ENCODE measurements at places on chromosomes 5 and 9.

DNA sequence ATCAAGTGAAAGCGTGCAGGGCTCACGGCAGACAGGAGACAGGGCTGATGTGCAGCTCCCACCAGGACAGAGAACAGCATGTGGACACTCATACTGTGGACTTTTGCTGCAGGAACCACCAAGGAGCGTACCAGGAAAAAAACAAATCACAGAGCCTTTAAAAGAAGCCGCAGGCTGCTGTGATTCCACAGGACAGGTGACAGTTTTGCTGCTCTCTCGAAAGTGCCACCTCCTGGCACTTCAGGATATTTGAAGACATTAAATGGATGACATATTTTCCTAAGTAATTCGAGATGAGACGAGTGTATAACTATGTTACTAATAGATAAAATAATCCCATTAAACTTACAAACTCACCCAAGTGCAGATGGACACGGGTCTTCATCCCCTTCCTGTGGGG is 29.3 kb downstream of the ZDHHC11 start:
- DNase-seq: no peak

- no peak for DNase-seq
These were observed 212.1 kb upstream of the NUDT12 start for GRCh38 chr5:103774721-103775120.

- DNase-seq: no peak
These were observed 5.8 kb upstream of the PSMB7 start for GRCh38 chr9:124420991-124421543.

DNA sequence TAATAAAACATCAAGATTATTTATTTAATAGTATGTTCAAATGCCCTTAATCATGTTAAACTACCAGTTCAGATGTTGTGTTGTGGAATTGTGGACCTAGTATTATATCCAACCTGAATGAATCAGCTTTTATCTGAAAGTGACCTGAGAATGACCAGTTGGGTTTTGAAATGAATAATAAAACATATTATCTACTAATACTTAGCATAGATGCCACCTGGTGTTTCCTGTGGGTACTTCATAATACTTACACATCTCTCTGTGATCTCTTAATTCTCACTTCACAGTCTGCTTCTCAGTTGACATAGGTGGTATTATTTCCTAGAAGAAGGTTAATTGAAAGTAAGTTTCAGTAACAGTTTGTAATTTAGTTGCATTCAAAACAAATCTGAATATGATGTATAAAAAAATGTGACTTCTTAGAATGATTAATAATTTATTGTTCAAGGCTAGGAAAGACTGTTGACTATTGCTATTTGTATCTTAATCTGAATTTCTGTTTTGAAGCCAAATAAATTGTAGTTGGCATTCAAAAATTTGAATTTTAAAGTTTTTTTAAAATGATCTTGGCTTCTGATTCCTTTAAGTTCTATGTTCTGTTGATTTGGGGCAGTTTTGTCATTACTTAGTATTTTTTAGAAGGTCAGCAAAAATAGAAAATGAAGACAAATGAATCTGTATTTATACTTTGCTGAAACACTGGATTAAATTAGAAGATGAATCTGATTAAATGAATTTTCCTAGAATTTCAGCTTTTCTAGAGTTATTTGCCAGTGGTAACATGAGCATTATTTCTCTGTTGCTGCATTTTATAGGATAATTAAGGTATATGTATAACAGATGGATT is 48.2 kb downstream of the KIF2A start:
- DNase-seq: no peak

DNA sequence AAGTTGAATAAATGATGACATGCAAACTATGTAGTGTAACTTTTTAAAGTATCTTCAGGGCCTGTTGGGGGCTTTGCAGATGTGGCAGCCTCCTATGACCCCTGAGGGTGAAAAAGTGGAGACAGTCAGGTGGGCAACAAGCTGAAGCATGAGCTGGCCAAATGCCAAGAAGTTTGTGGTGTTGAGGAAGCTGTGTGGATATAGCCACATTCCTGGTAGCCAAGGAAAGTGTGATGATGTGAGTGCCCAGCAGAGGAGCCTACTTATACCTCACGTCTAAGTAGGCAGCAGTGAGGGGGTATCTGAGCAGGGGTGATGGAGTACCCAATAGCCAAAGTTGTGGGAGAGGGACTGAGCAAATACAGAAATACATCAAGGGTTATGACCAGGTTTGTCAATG is 621.2 kb upstream of the CDH6 start:
- DNase-seq: no peak

DNA sequence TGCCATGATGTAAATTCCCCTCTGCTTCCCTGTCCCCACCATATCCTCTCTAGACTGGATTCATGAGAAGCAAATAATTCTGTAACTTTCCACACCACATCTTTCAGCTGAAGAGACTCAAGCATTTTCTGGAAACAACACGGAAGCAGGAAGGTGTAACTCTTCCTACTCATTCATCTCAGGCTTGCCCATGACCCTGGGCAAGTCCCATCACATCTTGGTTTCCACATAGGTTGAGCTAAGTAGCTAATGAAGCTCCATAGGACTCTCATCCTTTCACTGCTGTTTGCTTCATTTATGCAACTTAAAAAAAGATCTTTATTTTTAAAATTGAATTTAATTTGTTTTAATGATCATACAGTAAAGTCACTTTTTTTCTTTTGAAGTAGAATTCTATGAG is 32.7 kb upstream of the STARD4 start:
- DNase-seq: no peak

DNA sequence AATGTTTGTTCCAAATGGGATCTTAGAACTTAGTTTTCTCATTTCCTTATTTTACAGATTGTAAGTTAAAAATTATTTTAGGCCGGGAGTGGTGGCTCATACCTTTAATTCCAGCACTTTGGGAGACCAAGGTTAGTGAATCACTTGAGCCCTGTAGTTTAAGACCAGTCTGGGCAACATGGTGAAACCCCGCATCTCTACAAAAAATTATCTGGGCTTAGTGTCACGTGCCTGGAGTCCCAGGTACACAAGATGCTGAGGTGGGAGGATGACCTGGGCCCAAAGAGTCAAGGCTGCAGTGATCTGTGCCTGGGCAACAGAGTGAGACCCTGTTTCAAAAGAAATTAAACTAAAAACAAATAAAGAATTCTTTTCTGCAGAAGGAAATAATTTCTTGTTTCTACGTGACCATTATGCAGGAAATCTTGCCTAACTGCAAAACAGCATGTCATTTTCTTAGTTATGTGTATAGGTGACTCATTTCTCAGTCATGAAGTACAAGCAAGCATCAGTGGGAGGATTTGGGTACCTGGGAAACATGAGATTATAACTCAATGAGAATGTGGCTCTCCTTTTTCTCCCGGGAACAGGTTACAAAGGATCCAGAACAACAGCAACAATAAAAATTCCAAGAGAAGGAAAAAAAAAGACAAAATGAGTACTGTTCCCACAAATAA is 375.1 kb upstream of the ST8SIA4 start:
- no peak for DNase-seq

DNA sequence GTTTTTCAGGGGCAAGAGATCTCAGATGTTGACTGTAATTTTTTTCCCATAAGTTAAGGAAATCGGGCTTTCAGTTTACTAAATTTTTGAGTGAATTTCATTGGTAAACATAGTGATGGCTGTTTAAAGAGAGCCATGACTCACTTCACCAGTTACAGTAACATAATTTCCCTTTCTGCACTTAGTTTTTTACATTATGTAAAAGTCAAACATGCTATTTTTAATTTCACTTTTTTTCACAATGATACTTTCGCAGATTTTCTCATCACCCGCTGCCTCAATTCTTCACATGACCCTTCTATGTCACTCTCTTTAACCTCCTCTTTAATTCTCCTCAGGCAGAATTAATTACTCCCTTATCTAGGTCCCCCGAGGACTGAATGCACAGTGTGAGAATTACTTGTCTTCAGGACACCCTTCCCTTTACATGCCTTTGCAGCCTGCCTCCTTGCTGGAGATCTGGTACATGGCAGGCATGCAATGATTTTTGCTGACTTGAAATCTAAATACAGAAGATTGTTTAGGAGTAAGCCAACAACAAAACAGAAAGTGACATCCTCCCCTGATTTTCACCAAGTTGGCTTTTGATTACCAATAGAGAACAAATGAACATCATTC is 217.5 kb upstream of the S1PR3 start:
- DNase-seq: no peak

GRCh38 chr9:4553951-4554381 is 63.7 kb downstream of the SLC1A1 start:
- DNase-seq: no peak

GRCh38 chr5:150987746-150988145 is 32.6 kb upstream of the GPX3 start:
- no peak for DNase-seq

DNA sequence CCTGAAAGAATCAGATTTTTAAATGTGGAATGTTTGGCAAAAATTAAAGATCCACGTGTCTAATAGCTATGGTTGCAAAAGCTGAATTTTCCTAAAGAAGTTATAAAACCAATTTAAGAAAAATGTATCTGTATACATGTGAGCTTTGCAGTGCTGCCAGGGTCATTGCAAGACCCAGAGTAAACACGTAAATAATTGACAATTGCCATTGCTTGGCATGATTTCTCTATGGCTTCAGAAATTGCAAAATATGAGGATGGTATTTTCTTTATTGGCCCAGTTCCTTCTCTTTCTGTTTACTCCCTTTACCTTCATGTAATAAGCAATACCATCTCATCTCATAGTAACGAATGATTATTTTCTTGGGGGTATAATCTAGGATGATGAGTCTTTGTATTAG is 123.9 kb downstream of the ERCC6L2 start:
- no peak for DNase-seq

- no peak for DNase-seq
These were observed 93.2 kb downstream of the FSTL4 start for GRCh38 chr5:133519191-133519590.

- no peak for DNase-seq
These were observed 316.9 kb upstream of the IRX2 start for GRCh38 chr5:3068401-3068800.

DNA sequence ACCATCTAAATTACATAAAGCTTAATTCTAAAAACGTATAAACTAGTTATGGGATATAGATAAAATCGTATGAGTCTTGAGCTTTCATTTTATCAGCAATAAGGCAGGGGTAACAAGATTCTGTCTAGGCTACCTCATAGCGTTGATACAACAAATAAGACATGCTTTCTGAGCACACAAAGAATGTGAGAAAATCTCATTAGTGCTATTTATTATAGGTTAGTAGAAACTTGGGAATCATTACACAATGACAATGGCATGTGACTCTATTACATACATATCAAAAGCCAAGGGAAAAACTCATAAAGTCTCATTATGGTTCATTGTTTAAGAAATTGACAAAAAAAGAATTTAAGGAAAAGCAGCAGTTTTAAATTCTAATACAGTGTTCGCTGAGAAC is 448.6 kb downstream of the PLK2 start:
- no peak for DNase-seq

GRCh38 chr9:5085993-5086392 is 99.4 kb downstream of the INSL6 start:
- no peak for DNase-seq

- DNase-seq: peak; percentile 46
These were observed 141.9 kb upstream of the EFNA5 start for GRCh38 chr5:107812570-107813141.

GRCh38 chr5:150064681-150065220 is 21.6 kb downstream of the CSF1R start:
- no peak for DNase-seq

GRCh38 chr5:65366655-65367054 is 115.1 kb downstream of the ADAMTS6 start:
- DNase-seq: peak; percentile 42

GRCh38 chr9:112049811-112050516 is 125.1 kb downstream of the SUSD1 start:
- DNase-seq: no peak

DNA sequence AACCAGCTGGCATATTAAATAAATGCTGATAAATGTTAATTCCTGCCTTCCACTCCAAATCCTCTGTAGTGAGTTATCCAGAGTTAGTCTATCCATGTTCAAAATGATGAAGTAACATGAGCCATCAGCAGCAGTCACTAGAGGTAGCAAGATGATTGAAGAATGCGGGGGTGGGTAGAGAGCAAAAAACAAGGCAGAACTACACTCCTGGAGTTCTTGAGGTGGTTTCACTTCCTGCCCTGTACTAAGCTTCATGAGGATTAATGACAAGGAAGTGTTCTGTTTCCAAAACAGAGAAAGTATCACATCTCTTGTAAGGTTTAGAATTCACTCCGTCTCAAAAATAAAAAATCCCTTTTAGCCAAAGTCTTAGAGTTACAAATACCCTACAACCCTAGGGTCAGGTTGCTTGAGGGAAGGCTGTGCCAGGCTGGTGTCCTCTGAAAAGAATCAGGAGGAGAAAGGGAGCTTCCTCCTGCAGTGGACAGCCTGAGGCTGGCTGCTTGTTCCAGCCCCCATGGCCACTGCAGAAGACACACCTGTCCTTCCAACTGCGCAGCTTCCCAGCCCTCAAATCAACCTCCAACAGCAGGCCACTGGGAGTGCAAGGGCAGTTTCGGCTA is 180.2 kb downstream of the DENND1A start:
- DNase-seq: no peak

- DNase-seq: no peak
These were observed 795.7 kb upstream of the ACO1 start for GRCh38 chr9:31588756-31589155.

- no peak for DNase-seq
These were observed 583.5 kb upstream of the TUSC1 start for GRCh38 chr9:26261503-26262330.

GRCh38 chr9:78396087-78396486 is 99.2 kb downstream of the PSAT1 start:
- DNase-seq: no peak

- DNase-seq: peak; percentile 67
These were observed 2.3 kb downstream of the ZFAND5 start for GRCh38 chr9:72362680-72363139.

GRCh38 chr5:157109744-157110143 is 900 bp upstream of the HAVCR2 start:
- no peak for DNase-seq

DNA sequence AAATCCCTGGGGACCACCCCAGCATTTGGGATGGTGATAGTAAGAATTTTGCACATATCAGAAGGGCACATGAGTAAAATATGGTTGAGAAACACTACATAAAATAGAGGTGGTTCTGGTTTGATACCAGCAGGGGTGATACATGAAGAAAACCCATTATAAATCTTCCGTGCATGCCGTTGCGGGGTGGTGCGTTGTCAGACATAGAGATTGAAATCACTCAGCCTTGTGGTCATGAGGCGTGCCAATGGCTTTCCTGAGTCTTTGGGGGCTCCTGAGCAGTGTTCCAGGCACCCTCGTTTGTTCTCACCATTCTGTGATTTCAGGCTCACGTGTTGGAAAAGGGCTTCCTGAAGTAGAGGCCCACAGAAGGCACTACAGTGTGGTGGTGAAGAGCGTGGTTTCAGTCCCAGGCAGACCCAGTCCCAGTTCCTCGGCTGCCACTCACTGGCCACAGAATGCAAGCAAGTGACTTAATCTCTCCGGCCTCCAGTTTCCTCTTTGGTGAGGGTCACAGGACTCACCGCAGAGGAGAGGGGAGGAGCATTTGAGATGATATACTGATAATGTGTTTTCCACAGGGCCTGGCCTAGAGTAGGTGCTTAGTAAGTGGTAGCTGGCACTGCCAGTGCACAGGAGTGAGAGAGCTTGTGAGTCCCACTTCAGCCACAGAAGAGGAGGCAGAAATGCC is 20.5 kb upstream of the GLRX start:
- DNase-seq: peak; percentile 81

Measured in Right ventricle myocardium superior (tissue), 1 donor.